ENCODE measurements at places on chromosomes 2 and 18.

DNA sequence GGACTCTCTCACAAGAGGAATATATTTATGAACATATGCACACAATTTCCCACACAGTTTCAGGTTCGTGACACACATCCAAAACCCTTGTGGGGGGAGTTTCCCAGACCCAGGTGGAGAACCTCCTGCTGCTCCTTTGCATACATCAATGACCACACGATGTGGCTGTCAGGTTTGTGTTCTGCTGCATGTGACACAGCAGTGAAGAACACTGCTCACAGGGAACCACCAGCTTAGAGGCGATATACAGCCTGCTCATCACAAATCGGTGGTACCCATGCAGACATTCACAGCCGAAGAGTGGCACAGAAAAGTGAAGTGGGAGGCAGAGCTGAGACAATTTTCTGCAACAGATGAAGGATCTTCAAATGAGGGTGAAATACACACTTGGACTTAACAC is 175.6 kb upstream of the ZFP36L2 start:
- DNase-seq = no peak

GRCh38 chr2:70041663-70042062 is 45.6 kb upstream of the PCBP1 start:
- DNase-seq = no peak

- no peak for DNase-seq
Observed at GRCh38 chr2:7681881-7682461, 764.8 kb downstream of the RNF144A start.

DNA sequence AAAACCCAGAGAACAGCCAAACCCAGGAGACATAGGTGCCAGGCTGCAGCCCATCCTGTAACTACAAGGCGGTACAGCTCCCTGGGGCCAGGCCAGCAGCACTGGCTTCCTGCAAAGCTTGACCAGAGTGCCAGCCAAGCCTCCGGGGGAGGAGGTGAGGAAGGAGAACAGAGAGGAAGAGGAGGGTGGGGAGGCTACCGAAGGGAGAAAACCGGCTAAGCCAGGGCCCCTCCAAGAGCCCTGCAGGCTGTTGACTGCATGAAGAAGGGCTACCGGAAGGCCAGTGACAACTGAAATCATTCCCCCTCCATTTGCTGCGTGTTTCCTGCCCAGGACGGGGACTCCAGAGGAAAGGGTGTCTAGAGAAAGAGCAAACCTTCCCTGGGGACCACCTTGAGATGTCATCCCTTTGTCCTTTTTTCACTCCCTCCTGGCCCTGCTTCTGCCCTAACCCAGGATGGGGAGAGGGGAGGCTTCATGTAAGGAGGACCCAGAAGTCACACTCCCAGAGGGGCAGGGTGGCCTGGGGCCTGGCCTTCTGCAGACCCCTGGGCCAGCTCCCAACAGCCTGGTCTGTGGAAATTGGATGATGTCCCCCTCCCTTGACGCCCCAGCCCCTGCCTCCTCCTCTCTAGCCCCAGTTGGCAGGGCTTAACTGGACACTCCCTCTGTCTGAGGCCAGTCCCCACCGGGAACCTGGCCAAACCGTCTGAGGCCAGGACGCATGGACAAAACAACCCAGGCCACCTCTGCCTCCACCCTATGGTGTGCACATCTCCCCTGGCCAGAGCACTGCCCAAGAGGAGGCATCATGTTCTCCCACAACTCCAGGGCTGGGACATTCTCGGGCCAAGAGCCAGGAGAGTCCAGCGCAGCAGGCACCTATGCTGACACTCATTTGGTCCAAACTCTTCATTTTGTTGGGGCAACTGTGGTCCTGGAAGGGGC is 207.8 kb downstream of the CYP26B1 start:
- no peak for DNase-seq

GRCh38 chr2:237529452-237530402 is 36.6 kb upstream of the PRLH start:
- DNase-seq = no peak

DNA sequence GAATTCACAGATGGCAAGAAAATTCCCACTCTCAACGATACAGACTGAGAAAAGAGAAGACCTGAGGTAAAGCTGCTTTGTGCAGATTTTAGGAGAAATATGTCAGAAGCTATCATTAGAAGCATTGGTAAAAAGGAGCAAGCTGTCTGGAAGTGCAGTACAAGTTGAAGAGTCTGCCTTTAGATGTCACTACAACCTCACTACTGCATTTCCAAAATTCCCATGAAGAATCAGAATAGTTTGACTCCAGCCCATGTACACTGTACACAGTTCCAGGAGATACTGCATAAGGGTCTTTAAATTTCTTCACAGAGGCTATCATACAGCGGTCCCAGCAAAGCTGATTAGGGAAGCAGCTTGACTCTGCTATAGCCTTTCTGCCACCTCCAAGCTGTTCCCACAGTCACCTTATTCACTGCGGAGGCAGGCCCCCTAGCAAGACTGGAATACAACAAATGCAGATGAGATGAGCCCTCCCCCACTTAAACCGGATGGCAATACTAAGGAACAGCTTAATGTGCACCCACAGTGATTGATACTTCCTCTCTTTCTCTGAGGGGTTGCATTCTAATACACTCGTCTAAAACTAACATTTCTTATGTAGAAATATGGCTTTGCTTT is 527.4 kb downstream of the TMEM182 start:
- DNase-seq = no peak

- DNase-seq = peak; percentile 71
Observed at GRCh38 chr2:48248251-48248933, 281.6 kb upstream of the STON1 start.

DNA sequence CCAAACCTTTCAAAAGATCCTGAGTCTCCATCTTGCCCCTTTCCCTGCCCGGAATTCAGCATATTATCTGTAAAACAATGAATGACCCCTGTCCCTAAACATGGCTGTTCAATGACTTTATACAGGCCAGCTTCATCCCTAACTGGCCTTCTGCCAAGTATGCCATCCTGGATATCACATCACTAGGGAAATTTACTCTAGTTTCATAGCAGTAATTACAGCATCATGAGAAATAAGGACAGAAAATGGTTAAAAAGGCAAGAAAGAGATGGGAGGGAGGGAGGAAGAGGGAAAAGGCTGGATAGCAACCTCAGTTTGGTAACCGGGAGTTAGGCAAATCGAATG is 4.4 kb downstream of the MBOAT2 start:
- DNase-seq = no peak

DNA sequence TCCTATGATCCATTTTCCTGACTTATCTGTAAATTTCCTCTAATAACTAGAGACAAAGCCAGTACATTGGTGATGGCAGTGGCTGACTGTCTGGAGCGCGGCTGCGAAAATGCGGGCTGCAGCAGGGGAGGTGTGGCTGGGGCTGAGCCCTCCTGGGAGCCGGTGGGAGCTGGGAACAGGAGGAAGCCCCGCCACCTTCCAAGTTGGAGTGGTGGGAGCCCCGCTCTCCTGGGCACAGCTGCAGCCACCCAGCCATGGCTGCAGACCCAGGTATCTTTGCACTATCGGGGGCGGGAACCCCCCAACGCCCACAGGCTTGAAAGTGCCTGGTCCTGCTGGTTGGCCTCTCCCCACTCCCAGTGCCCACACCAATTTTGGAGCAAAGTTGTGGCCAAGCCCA is 633.0 kb upstream of the TMEFF2 start:
- no peak for DNase-seq

GRCh38 chr2:212195626-212196025 is 343.0 kb downstream of the ERBB4 start:
- DNase-seq = no peak

- DNase-seq = no peak
Observed at GRCh38 chr18:44700652-44701051, 20.0 kb downstream of the SETBP1 start.

GRCh38 chr18:3046216-3046808 is 33.4 kb upstream of the LPIN2 start:
- no peak for DNase-seq

DNA sequence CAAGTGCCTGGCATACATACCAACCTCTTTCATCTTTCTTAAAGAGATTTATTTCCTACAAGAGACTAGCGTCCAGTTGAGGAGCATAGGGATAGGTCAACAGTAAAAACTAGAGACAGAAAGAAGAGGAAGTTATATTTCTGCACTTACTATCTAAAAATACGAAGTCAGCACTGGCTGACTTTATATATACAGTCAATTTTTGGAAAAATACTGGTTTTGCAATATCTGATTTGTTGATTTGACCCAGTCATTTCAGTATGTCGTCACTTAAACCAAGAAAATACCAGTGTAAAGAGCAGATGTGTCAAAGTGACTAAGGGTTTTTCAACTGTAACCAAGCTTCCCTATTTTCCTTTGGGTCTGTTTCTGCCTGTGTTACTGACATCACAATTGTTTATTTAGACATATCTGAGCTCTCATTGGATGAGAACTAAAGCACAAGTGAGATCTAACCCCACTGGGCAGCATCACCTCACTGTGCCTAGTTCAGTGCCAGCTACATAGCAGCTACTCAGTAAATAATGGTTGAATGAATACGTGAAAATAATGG is 23.0 kb downstream of the CYTIP start:
- no peak for DNase-seq

DNA sequence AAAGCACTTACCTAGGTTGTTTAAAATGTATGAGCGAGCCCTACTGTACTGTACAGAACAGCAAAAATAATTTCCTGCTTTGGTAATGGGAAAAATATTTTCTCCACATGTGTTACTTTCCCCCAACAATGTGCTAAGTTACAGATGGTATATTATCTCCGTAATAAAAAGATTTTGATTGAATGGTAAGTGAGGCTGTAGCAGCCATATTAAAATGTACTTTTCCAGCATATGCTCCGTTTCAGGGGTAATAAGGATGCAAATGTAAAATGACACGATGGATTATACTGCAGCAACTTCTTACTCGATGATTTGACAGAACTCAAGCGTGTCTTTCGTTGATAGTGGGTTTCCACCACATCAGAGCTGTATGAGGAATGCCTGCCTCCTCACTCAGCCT is 50.5 kb downstream of the OSBPL6 start:
- no peak for DNase-seq

DNA sequence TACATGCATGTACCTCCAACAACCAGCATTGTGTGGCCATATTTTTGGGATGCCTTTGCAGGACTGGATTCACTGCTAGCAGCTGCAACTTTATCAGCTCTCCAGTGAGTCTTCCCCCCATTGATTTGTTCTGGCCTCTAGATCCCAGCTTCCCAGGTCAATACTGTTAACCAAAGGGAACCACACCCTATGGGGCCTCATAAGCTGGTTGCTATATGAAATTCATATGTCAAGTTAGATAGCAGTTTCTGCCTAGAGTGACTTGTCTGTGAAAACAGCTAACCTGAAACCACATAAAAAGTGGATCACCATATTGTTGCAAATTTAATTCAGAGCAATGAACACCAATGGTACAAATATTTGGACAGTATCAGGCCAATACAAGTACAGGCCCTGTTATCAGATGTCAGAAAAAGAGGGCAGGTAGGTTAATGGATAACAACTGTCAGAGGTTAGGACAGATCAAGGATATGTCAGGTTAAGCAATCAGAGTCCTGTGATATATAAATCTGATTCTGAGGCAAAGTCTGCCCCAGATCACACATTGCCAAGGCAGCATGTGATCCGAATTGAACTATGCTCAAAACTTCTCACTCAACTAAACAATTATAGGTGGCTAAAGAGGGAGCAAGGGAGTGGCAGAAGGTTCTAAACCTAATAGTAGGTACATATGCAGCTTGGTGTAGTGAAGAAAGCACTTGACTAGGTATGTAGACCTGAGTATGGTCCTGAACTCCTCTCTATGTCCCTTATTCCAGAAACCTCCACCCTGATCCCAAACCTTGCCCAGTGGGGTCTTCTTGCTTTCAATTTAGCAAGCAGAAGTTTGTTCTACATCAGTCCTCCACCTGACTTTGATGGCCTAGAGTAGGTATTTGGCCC is 310.2 kb upstream of the STON1 start:
- DNase-seq = no peak

DNA sequence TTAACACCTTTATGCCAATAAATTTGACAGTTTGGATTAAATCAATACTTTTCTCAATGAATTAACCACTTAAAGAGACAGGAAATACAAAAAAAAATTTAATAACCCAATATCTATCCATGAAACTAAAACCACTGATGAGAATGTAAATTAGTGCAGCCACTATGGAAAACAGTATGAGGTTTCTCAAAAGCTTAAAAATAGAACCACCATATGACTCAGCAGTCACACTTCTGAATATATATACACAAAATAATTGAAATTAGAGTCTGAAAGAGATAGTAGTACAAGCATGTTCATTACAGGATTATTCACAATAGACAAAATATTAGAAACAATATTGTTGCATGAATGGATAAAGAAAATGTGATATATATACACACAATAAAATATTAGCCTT is 382.1 kb upstream of the SETBP1 start:
- DNase-seq = no peak

DNA sequence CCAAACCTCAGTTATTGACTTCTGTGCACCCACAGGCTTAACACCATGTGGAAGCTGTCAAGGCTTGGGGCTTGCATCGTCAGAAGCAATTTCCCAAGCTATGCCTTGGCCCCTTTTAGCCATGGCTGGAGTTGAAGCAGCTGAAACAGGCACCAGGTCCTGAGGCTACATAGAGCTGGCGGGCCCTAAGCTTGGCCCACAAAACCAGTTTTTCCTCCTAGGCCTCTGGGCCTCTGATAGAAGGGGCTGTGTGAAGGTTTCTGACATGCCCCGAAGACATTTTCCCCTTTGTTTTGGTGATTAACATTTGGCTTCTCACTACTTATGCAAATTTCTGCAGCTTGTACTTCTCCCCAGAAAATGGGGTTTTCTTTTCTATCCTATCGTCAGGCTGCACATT is 9.1 kb upstream of the TMX3 start:
- no peak for DNase-seq

DNA sequence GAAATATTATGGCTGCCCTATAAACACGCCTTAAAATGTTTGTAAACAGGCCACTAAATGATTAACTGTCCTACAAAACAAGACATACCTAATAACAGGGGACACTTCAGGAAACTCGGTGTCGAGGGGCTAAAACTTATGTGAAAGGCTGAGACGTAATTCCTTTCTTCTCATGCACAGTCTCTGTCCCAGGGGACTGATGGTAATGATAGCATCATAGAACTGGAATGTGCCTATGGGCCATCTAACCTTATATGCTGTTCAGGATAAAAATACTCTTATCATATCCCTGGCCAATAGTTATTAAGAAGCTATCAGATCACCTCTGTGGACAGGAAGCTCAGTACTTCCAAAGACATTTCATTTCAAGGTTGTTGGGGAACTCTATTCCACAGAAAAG is 252.6 kb upstream of the RASGRP3 start:
- DNase-seq = no peak

DNA sequence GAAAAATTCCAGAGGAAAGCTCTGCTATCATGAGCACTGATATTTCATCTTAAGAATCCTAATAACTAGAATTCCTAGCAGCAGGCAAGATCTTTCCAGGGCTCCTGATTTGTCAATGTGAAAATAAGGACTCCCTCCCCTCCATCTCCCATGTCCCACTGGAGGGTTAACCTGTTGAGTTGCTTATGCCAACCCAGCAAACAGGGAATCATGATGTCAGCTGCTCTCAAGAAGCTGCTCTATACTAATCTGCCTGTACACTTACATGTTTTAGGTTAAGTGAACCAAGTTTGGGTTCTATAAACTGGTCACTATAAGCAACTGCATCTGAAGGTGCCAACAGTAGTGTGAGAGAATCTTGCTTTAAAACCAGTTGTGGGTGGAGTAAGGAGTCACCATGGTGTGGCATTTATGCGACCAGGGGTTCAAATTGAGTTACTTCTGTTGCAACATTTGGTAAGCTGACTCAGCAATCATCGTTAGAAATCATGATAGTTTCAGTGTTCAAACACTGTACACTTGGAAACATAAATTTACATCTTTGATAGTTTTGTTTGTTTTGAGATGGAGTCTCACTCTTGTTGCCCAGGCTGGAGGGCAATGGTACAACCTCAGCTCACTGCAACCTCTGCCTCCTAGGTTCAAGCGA is 53.4 kb downstream of the STK25 start:
- no peak for DNase-seq

All from SW 1271 (cell line).